ENCODE measurements at places on chromosomes 16 and 17. TPM values are rescaled to one million over a fixed set of nuclear protein-coding genes. Genes with fewer than 3 reads are reported as not detected.

Gene PRDM7
- not detected for polyA plus RNA-seq

Gene DRC7
- polyA plus RNA-seq = not detected

Gene CIAPIN1
- polyA plus RNA-seq = 51.3 TPM

Gene SCNN1G
- not detected for polyA plus RNA-seq

Gene C17orf113
- 0.17 TPM for polyA plus RNA-seq

Gene KRT16
- polyA plus RNA-seq = 132 TPM

Gene P2RX1
- not detected for polyA plus RNA-seq

Gene KRTAP4-4
- not detected for polyA plus RNA-seq

Gene SBK1
- polyA plus RNA-seq = 0.14 TPM

- no peak for DNase-seq
Measured at GRCh38 chr17:29107084-29107483, 64.1 kb downstream of the PIPOX start.

GRCh38 chr17:44760474-44761308, 1.9 kb downstream of the ADAM11 start:
- DNase-seq = no peak

DNA sequence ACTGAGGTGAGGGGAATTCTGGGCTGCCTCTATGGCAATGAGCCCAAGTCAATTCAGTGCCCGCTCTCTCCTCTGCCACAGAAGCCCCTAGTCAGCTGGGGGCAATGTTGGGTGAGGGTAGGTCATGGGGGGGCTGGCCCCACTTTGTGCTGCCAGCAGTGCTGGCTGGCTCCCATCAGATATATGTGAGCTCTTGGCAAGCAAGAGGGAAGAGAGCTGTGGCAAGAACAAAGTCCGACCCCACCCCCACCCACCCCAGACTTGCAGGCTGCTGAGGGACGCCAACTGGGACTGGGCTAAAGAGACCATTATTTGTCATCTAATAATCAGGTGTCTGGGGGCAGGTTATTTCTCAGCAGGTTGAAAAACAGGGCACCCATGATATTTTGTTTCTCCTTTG, 89.4 kb downstream of the YPEL2 start:
- no peak for DNase-seq

- DNase-seq = no peak
Measured at GRCh38 chr17:40432864-40433528, 10.3 kb upstream of the IGFBP4 start.

DNA sequence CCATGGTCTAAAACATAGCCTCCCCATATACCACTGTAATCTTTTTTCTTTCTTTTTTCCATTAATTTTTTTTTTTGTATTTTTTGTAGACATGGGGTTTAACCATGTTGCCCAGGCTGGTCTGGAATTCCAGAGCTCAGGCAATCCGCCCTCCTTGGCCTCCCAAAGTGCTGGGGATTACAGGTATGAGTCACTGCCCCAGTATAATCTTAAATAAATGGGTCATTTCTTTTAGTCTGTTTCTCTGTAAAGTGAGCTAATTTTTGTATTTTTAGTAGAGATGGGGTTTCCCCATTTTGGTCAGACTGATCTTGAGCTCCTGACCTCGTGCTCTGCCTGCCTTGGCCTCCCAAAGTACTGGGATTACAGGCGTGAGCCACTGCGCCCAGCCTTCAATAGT, 5.7 kb upstream of the NME1 start:
- DNase-seq = no peak

- DNase-seq = no peak
Measured at GRCh38 chr16:12021578-12022253, 45.2 kb downstream of the SNX29 start.

DNA sequence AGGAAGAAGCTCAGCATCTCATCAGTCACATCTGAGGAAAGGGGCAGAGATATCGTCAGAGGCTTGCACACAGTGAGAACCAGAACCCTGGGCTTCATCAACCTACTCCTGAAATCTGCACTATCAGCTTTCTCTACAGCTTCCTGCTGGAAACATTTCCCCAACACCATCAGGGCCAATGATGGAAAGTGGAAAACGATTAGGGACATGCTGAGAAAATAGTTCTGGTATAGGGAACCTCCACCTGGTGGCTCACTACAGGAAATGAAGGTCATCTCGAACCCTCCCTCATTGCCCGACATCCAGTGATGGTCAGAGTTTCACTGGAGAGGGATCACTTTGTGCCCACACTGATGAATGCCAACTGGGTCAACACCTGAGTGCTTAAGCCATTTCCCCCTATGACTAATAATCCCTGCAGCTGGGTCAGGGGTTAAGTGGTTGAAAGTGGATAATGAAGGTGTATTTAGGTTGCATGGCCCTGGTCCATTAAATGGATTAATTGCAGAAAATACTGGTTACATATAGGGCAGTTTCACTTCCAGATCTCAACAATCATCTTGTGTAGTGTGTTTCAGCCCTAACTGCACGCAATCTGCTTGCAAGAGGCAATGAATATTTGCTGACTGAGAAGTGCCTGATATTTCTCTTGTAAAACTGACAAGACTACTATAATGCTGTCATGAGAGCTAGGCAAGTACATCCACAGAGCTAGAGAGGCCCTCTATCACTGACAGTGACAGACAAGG, 43.1 kb upstream of the GSG1L start:
- DNase-seq = no peak

DNA sequence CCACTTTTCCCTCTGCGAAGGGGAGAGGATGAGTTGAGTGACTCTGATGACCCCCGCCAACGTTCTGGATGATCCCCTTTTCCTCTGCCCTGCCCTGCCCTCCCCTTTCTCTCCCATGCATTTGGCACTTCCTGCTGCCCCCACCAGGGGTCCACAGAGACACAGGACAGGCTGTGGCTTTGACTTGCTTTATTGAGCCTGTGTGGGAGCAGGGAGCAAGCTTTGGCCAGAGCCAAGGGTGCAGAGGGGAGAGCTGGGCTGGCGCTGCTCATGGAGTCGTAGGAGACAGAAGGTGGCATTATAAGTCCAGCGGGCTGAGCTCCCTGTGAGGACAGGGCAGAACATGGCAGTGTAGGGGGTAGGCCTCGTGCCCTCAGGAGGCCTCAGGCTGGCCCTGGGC, 1.6 kb downstream of the PPY start:
- no peak for DNase-seq

GRCh38 chr17:59487161-59487873, 78.1 kb upstream of the DHX40 start:
- DNase-seq = no peak

DNA sequence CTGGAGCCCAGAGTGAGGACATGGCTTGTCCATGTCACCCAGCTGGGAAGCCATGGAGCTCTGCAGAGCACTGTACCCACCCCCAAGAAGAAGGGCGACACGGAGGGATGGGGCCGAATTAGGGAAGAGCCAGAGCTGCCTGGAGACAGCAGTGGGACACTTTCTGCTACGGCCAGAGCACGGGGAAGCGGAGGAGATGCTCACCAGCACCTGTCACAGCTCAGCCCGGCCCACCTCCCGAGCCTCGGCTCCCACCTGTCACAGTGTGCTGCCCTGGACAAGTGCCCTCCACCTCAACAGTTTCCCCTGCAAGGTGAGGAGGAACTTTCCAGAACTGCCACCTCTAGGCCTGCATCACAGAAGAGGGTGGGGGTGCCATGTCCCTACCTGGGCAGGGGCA, 36.4 kb downstream of the PEMT start:
- no peak for DNase-seq

- DNase-seq = no peak
Measured at GRCh38 chr17:12965988-12966387, 51.8 kb downstream of the ELAC2 start.

DNA sequence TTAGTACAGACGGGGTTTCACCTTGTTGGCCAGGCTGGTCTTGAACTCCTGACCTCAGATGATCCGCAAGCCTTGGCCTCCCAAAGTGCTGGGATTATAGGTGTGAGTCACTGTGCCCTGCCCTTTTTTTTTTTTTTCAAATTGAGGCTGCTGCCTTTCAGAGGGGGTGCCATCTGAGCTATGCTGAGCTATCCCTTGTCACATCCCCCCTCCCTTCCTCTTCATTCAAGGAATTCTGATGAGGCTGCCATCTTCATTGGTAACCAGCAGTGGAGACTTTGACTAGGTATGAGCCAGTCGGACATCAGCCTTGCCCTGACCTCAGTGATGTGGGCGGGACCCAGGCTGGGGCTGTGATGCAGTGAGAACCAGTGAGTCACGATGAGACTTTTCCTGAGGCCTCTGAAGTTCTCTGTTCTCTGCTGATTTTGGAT, 24.4 kb upstream of the GPT2 start:
- peak; percentile 92 for DNase-seq

DNA sequence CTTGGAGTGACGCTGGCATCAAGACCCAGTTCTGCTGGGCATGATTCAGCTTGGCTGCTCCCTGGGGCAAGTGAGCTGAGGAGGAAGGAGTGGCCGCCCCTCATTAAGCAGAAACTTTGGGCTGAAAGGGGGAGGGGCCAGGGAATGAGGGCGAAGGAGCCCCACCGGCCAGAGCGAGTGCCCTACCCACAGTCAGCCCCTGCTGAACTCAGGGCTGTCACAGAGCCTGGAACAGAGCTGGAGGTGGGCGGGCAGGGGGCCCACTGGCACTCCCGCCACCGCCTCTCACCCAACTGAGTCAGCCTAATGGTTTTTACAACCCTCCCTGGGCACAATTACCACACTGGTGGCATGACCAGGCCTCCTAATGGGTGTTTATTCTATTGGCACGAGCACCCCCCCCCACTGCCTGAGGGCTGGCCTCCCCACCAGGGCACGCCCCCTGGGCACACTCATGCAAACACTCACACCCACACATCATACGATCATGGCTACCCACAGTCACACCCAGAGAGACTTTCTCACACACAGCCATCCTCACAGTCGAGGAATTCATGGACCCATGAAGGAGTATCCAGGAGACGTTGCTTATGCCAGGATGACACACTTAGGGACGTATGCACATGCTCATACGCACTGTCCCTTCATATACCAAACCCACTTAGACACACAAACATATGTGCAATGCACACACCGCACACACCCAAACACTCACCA, 19.2 kb downstream of the UNC119 start:
- no peak for DNase-seq

Measured in foreskin keratinocyte (primary cell).